ENCODE measurements at places on chromosomes 7 and 10. TPM values are rescaled to one million over a fixed set of nuclear protein-coding genes. Genes with fewer than 3 reads are reported as not detected.

ZNF467 gene
- 3.5 TPM for polyA plus RNA-seq

STEAP1B gene
- 0.69 TPM for polyA plus RNA-seq

RUFY2 gene
- polyA plus RNA-seq: 5.9 TPM

MYO1G gene
- 19.5 TPM for polyA plus RNA-seq

OAT gene
- polyA plus RNA-seq: 37.9 TPM

MALSU1 gene
- 34.3 TPM for polyA plus RNA-seq

CCDC7 gene
- polyA plus RNA-seq: 2.4 TPM

EXOC4 gene
- 30.6 TPM for polyA plus RNA-seq

CALML3 gene
- not detected for polyA plus RNA-seq

Measured in sigmoid colon (tissue), 7 donors.